G401 (cell line): ENCODE measurements at places on chromosomes 3 and 15. TPM values are rescaled to one million over a fixed set of nuclear protein-coding genes. Genes with fewer than 3 reads are reported as not detected.

RPP25 gene
- 28.8 and 31.8 TPM in 2 replicates for total RNA-seq

MITF gene
- 81.7 and 116 TPM in 2 replicates for total RNA-seq

TCAIM gene
- 23.3 and 34.5 TPM in 2 replicates for total RNA-seq

RTP2 gene
- total RNA-seq, result not detected in 2 replicates

EPHB3 gene
- 2.8 and 3.9 TPM in 2 replicates for total RNA-seq

AP3B2 gene
- total RNA-seq, result 3.1 and 5.3 TPM in 2 replicates

TMEM266 gene
- 0.06 and 1.5 TPM in 2 replicates for total RNA-seq

GRAMD1C gene
- 8.1 and 13.5 TPM in 2 replicates for total RNA-seq

PLA2G4D gene
- 0.43 and 0.61 TPM in 2 replicates for total RNA-seq

MESP1 gene
- total RNA-seq, result not detected in 2 replicates

ROBO1 gene
- 0.43 and 1.4 TPM in 2 replicates for total RNA-seq

CTXN2 gene
- not detected in 2 replicates for total RNA-seq

GOLGA6A gene
- total RNA-seq, result not detected in 2 replicates

FETUB gene
- not detected in 2 replicates for total RNA-seq

ZNF621 gene
- 17.8 and 17.9 TPM in 2 replicates for total RNA-seq

TM6SF1 gene
- total RNA-seq, result not detected in 2 replicates

ASB14 gene
- total RNA-seq, result not detected in 2 replicates

MESP2 gene
- not detected in 2 replicates for total RNA-seq

ZNF860 gene
- total RNA-seq, result 4.1 and 8.1 TPM in 2 replicates

WNT5A gene
- 16.4 and 18.4 TPM in 2 replicates for total RNA-seq

AHSG gene
- total RNA-seq, result not detected in 2 replicates

NRG4 gene
- not detected in 2 replicates for total RNA-seq

MELTF gene
- total RNA-seq, result 19.3 and 19.7 TPM in 2 replicates

SKOR1 gene
- total RNA-seq, result 4.9 and 7.1 TPM in 2 replicates

RAB6B gene
- total RNA-seq, result 2.5 and 4.3 TPM in 2 replicates

ZCWPW2 gene
- 0.55 and 3.8 TPM in 2 replicates for total RNA-seq

SMAD6 gene
- 84.0 and 102 TPM in 2 replicates for total RNA-seq

PRSS50 gene
- total RNA-seq, result not detected in 2 replicates

SPINK8 gene
- total RNA-seq, result not detected in 2 replicates

GASK1A gene
- not detected in 2 replicates for total RNA-seq

SLC24A5 gene
- total RNA-seq, result not detected in 2 replicates

TNIK gene
- 0.03 TPM in 1 of 2 replicates, not detected in the other for total RNA-seq

PLCH1 gene
- total RNA-seq, result 12.8 and 14.8 TPM in 2 replicates

TMEM45A gene
- total RNA-seq, result 2.2 and 4.7 TPM in 2 replicates

SLC2A2 gene
- total RNA-seq, result not detected in 2 replicates

B3GALNT1 gene
- not detected in 2 replicates for total RNA-seq

CPNE9 gene
- total RNA-seq, result 0.80 and 3.9 TPM in 2 replicates

TGM5 gene
- total RNA-seq, result not detected in 2 replicates

SYNM gene
- total RNA-seq, result 21.8 and 26.1 TPM in 2 replicates

SNTN gene
- not detected in 2 replicates for total RNA-seq

PLA2G4E gene
- not detected in 2 replicates for total RNA-seq

UNC13C gene
- not detected in 2 replicates for total RNA-seq

ARL6 gene
- total RNA-seq, result 2.0 and 3.0 TPM in 2 replicates

HTR3E gene
- total RNA-seq, result not detected in 2 replicates

SLC28A2 gene
- total RNA-seq, result not detected in 2 replicates

IL16 gene
- 0.12 TPM in 1 of 2 replicates, not detected in the other for total RNA-seq

COL6A5 gene
- not detected in 2 replicates for total RNA-seq

TIGIT gene
- total RNA-seq, result not detected in 2 replicates
